WTC11 (cell line): ENCODE measurements at places on chromosomes 4 and X.

GRCh38 chr4:22986881-22987280 is 294.1 kb downstream of the GBA3 start:
- no peak for DNase-seq

DNA sequence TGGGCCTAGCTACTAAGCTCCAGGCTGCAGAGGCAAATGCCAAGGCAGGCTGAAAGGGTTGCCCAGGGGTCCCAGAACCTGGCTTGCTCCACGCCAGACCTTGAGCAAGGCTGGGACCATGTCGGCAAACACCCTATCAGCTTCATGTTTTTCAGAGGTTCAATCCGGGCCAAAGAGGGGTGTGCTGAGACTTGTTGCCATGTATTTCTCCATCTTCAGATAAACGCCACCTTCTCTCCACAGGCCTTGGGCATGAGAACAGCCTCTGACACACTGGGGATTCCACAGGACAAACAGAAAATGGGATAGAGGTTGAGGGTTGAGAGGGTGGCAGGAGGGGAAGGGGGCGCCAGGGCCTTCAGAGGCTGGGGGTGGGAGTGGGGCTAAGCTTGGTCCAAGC is 8.6 kb downstream of the PJA1 start:
- DNase-seq = no peak

DNA sequence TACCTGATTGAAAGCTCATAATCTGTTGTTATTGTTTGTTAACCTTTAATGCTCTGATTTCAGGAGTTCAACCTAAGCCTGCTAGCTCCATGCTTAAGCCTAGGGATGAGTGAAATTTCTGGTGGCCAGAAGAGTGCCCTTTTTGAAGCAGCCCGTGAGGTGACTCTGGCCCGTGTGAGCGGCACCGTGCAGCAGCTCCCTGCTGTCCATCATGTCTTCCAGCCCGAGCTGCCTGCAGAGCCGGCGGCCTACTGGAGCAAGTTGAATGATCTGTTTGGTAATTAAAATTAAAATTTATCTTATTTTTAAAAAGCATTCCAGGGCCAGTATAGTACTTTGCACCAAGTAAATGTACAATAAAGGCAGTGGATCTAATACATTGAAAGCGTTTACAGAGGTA is 37.1 kb upstream of the MSANTD1 start:
- no peak for DNase-seq

DNA sequence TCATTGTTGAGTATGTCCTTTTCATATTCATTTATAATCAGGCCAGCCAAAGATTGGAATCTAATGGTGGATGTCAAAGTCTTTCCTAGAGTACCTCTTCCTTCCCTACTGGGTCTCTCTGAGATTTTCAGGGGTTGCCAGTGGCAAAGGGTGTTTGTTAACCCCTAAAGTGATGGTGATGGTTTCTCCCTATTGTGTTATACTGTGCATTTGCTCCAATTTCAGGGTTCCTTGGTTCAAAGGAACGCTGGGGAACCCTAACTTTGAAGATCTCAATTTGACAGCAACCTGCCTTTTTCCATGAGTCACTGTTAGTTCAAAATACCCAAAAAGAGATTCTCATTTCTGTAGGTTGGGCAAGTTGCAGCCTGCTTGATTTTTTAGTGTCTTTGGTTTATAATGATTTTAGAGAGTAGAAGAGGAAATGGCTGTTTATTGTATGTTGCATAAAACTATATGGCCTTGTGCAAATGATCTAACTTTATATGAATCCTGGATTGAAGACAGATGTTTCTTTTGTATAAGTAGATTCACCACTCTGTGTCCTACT is 23.0 kb downstream of the GAB1 start:
- DNase-seq = no peak

DNA sequence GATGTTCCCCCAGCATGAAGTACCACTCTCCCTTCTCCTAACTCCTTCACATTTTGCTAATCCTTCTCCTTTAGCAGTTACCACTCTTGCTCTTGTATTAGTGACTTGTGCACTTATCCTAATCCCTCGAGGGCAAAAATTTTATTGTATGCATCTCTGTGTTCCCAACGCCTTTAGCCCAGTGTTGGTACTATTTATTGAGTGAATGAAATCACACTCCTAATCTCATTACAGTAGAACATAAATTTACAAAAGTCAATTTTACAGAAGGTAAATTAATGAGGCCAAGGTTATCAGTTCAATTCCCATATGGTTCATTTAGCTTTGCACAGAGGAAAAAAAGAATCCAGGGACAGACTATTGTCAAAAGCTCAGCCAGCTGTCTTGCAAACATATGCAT is 178.4 kb downstream of the NR3C2 start:
- no peak for DNase-seq

DNA sequence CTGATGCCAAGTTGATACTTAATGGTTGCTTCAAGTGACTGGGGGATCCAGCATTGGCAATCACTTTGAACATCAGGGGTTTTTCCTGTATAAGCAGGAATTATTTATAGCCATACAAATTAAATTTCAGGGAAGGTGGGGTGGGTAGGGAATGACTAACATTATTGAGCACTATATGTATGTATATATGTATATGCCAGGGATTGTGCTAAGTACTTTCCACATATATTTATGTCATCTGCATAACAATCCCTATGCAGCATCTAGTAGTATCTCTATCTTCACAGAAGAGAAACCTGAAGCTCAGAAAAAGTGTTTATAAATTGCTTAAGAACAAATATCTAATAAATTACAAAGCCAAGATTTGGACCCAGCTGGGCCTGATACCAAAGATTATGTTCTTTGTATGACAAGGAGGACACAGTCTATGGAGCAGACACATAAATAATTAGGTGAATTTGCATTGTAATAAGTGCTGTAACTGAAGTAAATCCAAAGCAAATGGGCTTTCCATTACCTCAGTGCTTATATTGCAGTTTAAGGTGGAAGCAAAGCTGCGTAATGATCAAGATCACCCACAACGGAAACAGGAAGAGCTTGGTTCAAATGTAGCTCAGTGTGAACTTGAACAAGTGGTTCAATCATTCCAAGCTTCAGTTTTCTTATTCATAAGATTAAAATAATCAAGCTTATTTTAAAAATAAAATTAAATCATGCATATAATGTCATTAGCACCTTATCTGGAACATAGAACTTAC is 18.9 kb upstream of the RASGEF1B start:
- DNase-seq = no peak

- DNase-seq = no peak
Observed at GRCh38 chrX:124540474-124540873, 194.1 kb downstream of the SH2D1A start.

- no peak for DNase-seq
Observed at GRCh38 chr4:124904723-124905388, 192.3 kb upstream of the ANKRD50 start.

- peak; percentile 57 for DNase-seq
Observed at GRCh38 chrX:102155806-102156179, at the start of gene BEX5. BEX5 (minus strand) TSS chrX:102155977; CDS start chrX:102154265, 1,712 bp downstream.

- DNase-seq = no peak
Observed at GRCh38 chrX:13565511-13565910, 3.9 kb upstream of the EGFL6 start.

GRCh38 chr4:121041307-121042090 is 30.8 kb downstream of the NDNF start:
- no peak for DNase-seq
